NCI-H187 (cell line): ENCODE measurements at places on chromosomes 3 and 15.

- DNase-seq, result no peak
Measured at GRCh38 chr3:13278783-13279531, 141.2 kb downstream of the NUP210 start.

DNA sequence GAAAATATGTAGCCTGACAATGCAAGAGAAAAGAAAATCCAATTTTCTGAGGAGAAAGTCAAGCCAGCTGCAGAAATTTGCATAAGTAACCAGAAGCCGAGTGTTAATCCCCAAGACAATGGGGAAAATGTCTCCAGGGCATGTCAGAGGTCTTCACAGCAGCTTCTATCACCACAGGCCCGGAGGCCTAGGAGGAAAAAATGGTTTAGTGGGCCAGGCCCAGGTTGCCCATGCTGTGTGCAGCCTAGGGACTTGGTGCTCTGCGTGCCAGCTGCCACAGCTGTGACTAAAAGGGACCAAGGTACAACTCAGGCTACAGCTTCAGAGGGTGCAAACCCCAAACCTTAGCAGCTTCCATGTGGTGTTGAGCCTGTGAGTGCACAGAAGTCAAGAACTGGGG is 201.2 kb upstream of the SOX2 start:
- DNase-seq, result no peak

DNA sequence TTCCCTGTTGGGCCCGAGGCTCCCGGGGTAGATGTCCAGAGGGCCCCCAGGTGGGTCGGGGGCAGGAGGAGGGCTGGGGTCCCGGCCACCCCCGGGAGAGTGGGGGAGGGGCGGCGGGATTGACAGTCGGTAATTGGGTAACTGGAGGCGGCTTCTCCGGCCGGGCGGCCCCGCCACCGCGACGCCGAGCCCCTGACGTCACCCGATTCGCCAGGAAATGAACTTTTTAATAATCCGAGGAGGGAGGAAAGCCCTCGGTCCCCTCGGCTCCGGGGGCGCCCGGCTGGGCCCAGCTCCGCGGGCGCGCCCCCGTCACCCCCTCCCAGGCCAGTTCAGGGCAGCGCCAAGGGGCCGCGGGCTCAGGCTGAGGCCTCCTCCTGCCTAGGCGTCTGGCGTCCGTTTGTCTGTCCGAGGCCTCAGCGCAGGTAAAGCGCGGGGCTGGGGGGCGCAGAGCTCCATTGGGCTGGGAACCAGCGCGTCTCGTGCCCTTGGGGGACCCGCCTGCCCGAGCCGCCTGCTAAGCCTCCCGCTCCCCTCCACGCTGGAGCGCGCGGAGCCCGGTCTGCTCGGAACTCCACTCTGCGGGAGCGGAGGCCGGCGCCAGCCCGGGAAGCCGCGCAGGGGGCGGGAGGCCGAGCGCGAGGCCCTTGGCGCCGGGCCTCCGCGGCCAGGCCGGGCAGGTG is 3.9 kb downstream of the GATA2 start:
- no peak for DNase-seq

GRCh38 chr15:54482251-54482650 is 504.0 kb downstream of the UNC13C start:
- DNase-seq, result no peak

DNA sequence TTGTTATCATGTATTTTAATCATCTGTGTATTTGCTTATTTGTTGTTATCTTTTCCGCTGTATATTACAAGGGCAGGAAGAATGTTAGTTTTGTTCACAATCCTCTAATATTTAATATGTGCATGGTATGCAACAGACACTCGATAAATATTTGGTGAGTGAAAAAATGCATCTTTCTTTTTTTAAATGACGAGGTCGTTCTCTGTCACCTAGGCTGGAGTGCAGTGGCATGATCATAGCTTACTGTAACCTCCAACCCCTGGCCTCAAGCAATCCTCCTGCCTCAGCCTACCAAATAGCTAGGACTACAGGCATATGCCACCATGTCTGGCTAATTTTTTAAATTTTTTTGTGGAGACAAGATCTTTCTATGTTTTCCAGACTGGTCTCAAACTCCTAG is 66.2 kb downstream of the MITF start:
- no peak for DNase-seq

DNA sequence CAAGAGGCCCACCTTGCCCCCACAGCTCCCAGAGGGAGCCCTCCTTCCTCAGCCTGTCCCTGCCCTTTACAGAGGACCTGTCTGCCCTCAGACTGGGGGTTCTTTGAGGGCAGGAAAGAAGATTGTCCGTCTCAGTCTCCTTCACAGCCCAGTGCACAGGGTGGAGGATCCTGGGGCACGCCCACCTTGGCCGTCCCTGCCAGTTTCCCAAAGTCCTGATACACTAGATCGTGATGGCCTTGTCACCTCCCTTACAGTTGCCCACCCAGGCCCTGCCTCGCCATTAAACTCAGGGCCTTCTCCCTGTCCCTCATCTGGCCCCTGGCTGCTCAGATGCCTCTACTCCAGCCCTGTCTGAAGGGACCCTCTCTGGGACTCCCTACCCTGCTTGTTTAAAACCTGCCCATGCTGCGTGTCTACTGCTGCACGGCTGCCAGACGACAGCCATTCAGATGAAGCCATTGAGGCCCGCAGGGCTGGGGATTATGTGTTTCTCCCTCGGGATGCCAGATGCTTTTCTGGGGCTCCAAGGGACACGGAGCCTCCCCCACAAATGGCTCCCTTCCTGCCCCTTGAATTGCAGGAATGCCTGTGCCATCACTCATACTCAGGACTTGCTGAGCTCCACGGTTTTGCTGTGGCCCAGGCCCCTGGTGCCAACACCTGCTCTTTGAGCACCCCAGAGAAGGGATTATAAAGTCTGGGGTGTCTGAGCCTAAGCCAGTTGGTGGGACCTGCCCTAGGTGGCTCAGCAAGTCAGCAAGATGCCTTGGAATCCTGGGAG is 27.8 kb downstream of the ACSBG1 start:
- DNase-seq, result no peak

DNA sequence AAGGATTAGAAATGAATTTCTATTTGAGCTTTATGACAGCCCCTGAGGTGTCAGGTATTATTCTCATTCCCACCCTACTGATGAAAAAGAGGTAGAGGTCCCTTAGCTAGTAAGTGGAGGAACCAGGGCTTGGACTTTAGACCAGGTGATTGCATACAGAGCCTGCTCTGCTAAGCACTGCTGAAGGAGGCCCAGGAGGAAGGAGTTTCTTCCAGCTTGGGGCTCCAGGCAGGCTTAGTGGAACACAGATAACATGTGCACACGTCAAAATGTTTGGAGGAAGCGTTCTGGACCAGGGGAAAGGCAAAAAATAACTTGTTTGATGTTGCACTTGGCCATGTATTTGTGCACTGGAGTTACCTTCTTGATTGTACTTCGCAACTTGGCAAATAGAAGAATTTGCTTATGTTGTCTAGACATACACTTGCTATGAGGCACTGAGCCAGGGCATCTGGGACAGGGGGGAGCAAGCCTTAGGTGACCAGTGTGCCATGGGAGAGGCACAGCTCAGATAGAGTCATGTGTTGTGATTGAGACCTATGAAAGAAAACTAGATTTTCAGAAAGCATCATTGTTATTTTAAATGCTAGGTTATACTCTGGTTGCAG is 22.4 kb downstream of the IFT122 start:
- DNase-seq, result no peak

- no peak for DNase-seq
Measured at GRCh38 chr3:6567241-6567640, 293.7 kb upstream of the GRM7 start.

GRCh38 chr3:143152043-143152442 is 32.5 kb downstream of the CHST2 start:
- no peak for DNase-seq

- no peak for DNase-seq
Measured at GRCh38 chr3:161560008-161560637, 63.5 kb downstream of the OTOL1 start.

GRCh38 chr3:157614896-157615295 is 111.7 kb upstream of the VEPH1 start:
- DNase-seq, result no peak

DNA sequence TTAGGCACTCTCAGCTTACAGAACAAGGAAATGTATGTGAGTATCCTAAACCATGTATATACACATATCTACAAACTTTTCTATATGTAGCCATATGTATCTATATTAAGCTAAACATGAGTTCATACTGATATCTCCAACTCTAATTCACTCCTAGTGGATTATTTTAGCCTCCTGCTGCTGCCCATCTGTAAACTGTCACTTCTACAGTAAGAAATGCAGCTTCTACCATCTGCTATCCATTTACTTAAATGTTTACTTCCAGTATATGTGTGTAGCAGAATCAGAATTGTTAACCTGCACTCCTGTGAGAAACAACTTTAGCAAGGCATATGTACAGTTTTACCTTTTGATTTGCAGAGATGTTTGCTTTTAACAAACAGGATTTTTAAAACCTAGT is 478.5 kb upstream of the CBLB start:
- DNase-seq, result no peak

- DNase-seq, result no peak
Measured at GRCh38 chr3:136141891-136142290, 54.2 kb downstream of the MSL2 start.

DNA sequence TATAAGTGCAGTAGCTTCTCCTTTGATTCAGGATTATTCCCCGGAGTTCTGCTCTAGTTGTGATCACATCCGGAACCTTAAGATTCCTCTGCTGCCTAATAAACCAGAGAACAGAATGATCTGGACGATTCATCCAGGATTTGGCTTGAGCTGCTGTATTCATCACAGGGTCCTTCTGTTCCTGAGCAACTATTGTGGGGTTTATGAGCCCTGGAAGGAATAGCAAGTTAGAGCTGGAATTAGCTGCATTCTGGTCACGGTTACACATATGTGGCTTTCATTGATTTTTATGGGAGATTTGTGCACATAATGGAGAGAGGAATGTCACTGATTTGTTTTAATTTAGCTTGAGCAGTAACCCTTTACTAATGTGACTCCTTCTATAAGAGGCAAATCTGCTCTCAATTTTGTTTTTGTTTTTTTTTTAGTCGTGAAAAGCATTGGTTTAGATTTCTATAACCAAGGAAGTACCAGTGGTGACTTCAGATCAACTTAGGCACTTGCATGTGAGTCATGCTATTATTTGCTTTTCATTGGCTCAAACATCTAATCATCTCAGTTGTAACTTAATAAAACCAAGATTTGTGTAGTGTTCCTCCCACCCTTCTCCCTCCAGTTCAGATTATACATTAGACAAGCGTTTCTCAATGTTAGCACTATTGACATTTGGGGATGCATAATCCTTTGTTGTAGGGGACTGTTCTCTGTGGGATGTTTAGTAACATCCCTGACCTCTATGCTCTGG is 148.5 kb downstream of the OTOL1 start:
- DNase-seq, result no peak

- no peak for DNase-seq
Measured at GRCh38 chr3:39390181-39390580, 7.0 kb downstream of the SLC25A38 start.

DNA sequence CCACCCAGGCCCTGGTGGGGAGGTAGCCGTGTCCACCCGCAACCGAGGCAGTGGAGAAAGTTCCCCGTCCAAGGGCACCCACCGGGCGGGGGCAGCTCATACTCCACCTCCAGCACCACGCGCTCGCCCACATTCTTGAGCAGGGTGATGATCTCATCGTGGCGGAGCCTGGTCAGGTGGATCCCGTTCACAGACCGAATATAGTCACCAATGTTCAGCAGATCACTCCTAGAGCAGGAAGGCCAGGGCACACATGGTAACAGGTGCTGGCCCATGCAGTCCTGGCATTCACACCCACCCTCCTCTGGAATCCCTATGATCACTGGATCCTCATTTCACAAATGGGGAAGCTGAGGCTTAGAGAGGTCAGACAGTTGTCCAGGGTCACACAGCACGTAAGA is 15.8 kb downstream of the GRIP2 start:
- DNase-seq, result no peak
